ENCODE measurements at places on chromosomes 7 and 10. TPM values are rescaled to one million over a fixed set of nuclear protein-coding genes. Genes with fewer than 3 reads are reported as not detected.

The EPDR1 gene
- 81.3 TPM for total RNA-seq

The MBLAC1 gene
- total RNA-seq: 2.3 TPM

The TMEM270 gene
- 0.23 TPM for total RNA-seq

The WNT2 gene
- not detected for total RNA-seq

The DYNC1I1 gene
- not detected for total RNA-seq

The ELMO1 gene
- total RNA-seq: 2.8 TPM

The PILRA gene
- 3.4 TPM for total RNA-seq

The OR2AE1 gene
- not detected for total RNA-seq

The GPNMB gene
- 3.2 TPM for total RNA-seq

The NRAP gene
- total RNA-seq: not detected

The EGR2 gene
- total RNA-seq: 0.86 TPM

The GLI3 gene
- 0.34 TPM for total RNA-seq

The SPDYE8 gene
- not detected for total RNA-seq

The CALY gene
- 0.66 TPM for total RNA-seq

The STEAP1B gene
- 0.30 TPM for total RNA-seq

The PAPSS2 gene
- 28.1 TPM for total RNA-seq

The TRIM74 gene
- 0.52 TPM for total RNA-seq

The OR2A42 gene
- total RNA-seq: not detected

The NUDCD3 gene
- 58.6 TPM for total RNA-seq

The SEMA3C gene
- 76.0 TPM for total RNA-seq

The IL15RA gene
- total RNA-seq: 4.4 TPM

The UCN3 gene
- total RNA-seq: not detected
